ENCODE measurements at places on chromosomes 12 and 14.

GRCh38 chr12:125491553-125491952, 426.3 kb downstream of the AACS start:
- no peak for DNase-seq

DNA sequence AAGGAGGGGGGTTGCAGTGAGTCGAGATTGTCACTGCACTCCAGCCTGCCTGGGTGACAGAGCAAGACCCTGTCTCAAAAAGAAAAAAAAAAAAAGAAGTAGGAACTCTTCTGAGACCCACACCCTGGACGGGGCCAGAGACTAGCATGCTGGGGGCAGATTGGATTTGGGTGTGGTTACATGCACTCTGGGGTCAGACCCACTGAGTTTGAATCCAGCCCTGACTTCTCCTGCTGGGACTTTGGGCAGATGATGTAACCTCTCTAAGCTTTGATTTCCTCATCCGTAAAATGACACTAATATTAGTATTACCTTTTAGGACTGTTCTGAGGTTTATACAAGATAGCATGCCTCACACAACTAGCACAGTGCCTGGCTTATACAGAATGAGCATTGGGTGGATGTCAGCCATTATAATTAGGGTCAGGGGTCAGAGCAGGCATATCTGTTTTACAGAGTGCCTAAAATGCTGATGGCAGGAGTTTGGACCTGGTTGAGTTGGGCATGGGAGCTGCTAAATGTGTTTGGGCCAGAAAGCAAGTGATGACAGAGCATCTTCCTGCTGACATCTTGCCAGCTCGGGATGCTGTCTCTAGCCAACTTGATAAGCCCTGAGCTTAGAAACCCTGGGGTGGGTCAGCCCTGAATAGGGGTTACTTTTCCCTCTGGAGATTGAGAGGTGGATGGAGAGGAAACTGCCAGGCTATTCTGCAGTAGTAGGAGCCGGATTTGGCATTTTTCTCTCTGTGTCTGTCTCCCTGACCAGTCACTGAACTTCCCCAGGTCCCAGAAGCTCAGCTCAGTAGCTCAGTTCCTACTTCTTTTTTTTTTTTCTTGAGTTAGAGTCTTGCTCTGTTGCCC, 15.5 kb downstream of the TPCN1 start:
- DNase-seq, result no peak

DNA sequence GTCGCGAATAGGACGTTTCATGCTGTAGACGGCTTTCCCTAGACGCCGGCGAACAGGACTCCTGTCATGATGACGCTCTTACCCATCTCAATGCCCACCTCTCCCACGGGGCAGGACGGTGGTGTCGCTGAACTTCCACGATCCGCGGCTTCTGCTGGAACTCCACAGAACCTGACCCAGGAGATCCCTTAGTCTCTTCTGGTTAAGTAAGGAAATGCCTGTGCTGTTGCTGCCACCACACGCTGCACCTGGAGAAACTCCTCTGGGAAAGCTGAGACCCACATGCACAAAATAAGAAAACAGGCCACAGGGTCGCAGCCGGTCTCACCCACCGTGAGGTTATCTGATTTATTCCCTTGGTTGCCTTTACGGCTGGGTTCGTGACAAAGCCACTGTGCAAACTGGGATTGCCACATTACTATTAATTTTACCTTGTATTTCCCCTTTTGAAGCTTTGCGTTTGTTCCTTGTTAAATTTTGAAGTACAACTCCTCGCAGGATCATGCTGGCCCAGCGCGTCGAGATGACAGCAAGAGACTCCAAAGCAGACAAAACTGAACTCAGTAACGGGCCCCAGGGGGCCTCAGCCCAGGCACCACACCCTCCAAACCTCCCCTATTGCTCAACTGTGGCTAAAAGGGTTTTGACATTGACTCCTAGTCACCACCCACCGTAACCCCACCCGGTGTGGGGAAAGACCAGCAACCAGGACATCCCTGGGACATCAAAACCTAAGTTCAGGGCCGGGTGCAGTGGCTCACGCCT, 9.2 kb upstream of the MMP17 start:
- DNase-seq, result no peak

GRCh38 chr12:15754233-15754632, 35.0 kb downstream of the EPS8 start:
- DNase-seq, result no peak

DNA sequence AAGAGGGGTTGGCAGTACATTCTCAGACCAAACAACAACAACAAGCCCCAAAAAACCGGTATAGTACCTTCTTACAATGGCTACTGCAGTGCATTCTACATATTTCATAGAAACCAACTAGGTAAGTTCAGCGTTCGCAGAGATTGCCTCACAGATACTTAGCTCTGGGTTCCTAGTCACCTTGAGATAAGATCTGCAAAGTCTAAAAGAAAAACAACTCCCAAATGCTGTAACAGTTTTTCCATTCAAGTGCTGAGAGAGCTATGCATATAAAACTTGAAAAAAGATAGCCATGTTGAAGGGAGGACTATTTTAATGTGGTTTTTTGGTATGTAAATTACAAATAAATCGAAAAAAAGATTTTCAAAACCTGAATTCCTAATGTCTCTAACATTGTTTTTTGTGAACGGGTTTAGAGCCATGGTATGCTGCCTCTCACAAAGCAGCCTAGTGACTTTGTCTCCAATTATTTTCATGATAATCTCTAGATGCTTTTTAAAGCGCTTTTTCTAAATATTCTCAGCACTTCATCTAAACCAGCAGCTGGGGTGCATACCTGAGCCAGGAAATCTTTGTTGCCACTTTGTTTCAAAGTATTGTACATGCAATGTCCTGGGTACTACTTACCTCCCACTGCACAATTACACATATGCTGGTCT, 56.6 kb upstream of the CRACR2A start:
- DNase-seq, result no peak

DNA sequence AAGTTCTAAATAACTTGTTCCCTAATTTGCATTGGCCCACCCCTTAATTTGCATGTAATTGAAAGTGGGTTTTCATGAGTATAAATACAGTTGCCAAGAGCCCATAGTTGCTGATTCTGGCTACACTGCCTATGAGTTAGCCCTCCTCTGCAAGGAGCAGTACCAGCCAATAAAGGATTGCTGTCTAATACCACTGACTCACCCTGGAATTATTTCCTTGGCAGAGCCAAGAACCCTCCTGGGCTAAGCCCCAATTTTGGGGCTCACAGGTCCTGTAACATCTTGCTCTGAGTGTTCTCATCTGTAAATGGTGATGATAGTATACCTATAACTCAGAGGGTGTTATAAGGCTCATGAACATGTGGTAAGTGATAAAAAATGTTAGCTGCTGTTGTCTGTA, 6.8 kb downstream of the TTC8 start:
- no peak for DNase-seq

DNA sequence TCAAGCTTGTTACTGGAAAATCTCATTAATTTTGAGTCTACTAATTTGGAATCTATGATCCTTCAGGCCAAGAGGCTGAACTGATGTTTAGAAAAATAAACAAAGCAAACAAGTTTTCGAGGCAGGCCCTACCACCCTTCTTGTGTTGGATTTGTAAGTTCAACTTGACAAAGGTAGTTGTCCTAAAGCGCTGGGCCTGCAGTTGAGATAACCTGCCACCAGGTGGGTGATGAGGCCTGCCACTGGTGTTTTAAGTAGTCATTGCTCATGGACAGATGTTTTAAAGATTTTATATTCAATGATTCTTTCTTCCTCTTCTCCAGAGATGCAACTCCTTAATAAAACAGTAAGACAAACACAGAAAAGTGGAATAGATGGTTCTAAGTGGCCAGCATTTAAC, 19.4 kb downstream of the ACVRL1 start:
- peak; percentile 45 for DNase-seq

- DNase-seq, result no peak
Measured at GRCh38 chr12:268483-268840, 5.8 kb upstream of the SLC6A13 start.

- no peak for DNase-seq
Measured at GRCh38 chr14:70801836-70802235, 7.5 kb downstream of the MAP3K9 start.

Measured in germinal center (tissue), 1 donor.